Myocyte (in vitro differentiated cells): ENCODE measurements at places on chromosomes 7 and 10. TPM values are rescaled to one million over a fixed set of nuclear protein-coding genes. Genes with fewer than 3 reads are reported as not detected.

GRCh38 chr10:32941357-32941756, 16.7 kb downstream of the ITGB1 start:
- peak; percentile 32 for DNase-seq

DNA sequence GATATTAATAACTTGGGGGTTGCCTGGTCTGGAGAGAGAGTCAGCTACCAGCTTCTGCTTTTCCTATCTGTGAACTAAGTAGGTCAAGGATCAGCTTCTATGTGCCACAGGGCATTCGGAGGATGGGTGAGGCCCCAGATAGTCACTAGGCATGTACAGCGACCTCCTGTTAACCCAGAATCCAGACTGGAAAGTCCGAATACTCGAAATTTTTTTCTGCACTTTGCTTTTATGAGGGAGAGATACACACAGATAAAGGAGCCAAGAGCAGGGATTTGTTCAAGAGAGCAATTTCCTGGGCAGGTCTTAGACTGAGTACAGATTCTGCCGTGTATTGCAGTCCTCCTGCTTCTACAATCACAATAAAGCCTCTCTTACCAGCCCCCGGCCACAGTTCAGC, 54.2 kb downstream of the EMX2 start:
- no peak for DNase-seq

DNA sequence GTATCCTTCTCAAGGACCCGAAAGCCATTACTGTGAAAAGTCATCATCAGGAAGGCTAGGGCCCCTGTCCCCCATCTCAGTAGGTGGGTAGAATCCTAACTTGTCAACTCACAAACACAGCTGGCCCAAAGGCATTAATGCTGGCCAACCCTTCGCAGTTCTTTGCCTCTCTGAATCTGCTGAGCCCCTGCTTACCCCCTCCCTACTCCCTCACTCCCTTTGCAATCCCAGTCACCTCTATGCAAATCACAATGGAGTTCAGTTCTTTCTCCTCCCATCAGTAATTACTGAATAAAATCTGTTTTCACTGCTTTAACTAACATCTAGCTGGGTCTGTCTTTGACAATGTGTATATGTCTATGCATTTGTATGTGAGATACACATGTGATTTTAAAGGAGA, 38.1 kb upstream of the AOAH start:
- DNase-seq, result no peak

- peak; percentile 38 for DNase-seq
Measured at GRCh38 chr10:72525277-72525676, 100.6 kb downstream of the MICU1 start.

Gene UCMA
- not detected in 2 replicates for total RNA-seq

Gene HOXA3
- 1.7 and 4.4 TPM in 2 replicates for total RNA-seq

Gene NFE2L3
- 0.88 and 1.2 TPM in 2 replicates for total RNA-seq
